CD4-positive, alpha-beta T cell treated with Interleukin-4 for 1 hour (primary cell): ENCODE measurements at places on chromosomes 4 and X.

DNA sequence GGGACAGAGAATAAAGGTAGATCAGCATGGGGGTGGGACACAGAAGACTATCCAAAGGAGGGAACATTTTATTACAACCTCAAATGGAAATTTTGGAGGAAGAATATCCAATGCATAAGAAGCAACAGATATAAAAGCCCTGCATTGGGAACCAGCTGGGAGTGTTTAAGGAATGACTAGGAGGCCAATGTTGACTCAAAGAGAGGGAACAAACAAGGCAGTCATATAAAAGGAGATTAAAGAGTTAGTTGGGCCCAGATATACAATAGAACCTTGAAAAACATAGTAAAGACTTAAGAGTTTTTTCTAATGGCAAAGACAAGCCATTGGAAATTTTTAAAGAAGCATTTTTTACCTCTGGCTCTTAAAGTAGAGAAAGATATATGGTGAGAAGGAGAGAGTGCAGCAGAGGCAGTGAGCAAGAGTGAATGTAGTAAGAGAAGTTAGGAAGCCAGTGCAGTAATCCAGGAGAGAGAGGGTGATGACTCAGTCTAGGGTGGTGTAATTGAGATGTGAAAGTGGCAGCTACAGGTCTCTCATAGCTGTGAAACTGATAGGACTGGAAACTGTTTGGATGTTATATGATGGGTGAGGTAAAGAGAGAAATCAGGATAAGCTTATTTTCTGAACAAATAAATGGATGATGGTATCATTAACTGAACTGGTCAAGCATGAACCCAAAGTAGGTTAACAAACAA is 182.2 kb upstream of the ATOH1 start:
- DNase-seq: no peak

- DNase-seq: peak; percentile 42
Observed at GRCh38 chrX:56729152-56729850, at the start of gene NBDY. Gene NBDY, plus strand, starts transcription at chrX:56729243. Its CDS starts 111 bp downstream, at chrX:56729354.

- no peak for DNase-seq
Observed at GRCh38 chr4:5012958-5013357, 6.3 kb downstream of the CYTL1 start.

GRCh38 chr4:150164055-150164454 is 85.8 kb downstream of the DCLK2 start:
- DNase-seq: no peak

GRCh38 chr4:187479511-187479910 is 516.1 kb upstream of the ZFP42 start:
- DNase-seq: no peak
